NCI-H2227 treated with DMSO at 0.1 percent for 48 hours (cell line): ENCODE measurements at places on chromosomes 7 and 10.

GRCh38 chr10:33263453-33263852 is 71.0 kb downstream of the NRP1 start:
- no peak for DNase-seq

DNA sequence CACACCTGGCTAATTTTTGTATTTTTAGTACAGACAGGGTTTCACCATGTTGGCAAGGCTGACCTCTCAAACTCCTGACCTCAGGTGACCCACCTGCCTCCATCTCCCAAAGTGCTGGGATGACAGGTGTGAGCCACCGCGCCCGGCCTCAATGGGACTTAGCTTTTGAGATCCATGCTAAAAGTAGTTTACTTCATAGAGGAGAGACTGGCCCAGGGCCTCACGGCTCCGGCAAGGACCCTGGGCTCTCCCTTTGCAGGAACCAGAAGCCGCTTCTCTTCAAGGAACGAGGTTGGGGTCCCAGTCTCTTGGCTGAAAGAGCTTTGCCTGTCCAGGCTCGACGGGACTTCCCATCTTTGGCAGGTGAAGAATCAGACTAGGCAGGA is 30.1 kb upstream of the DNAAF5 start:
- no peak for DNase-seq

- DNase-seq: no peak
These were observed 28.3 kb upstream of the CCDC6 start for GRCh38 chr10:59934701-59935100.

DNA sequence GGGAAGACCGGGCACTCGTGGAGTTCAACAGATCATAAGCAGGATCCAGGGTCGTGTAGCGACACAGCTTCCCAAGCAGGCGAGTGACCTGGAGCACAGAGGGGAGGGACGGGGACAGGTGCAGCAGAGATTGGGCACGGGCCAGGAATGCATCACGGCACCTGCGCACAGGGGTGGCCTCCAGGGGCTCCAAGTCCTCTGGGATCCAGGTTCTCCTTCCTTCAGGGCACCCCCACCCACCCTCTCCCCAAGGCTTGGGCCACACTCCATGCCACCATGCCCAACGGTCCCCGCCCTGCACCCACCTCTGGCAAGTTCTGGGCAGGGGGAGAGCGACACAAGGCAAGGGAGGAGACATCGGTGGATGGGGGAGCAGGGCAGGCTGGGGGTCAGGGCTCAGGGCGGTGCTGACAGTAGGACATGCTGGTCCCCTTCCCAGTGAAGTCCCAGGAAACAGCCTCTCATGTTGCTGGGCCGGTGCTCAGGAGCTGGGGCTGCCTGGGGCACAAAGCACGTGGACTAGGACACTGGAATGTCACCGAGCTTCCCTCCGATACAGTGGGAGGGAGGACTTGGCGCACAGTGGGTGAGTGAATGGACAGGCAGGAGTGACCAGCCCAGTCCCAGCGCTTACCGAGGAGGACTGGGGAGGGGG is 597.3 kb downstream of the PTPRN2 start:
- DNase-seq: no peak

- DNase-seq: no peak
These were observed 176.5 kb upstream of the FRMD4A start for GRCh38 chr10:14507176-14507575.

- DNase-seq: no peak
These were observed 94.7 kb upstream of the FERD3L start for GRCh38 chr7:19239951-19240350.

- DNase-seq: no peak
These were observed 99.1 kb upstream of the LANCL2 start for GRCh38 chr7:55265836-55266642.

DNA sequence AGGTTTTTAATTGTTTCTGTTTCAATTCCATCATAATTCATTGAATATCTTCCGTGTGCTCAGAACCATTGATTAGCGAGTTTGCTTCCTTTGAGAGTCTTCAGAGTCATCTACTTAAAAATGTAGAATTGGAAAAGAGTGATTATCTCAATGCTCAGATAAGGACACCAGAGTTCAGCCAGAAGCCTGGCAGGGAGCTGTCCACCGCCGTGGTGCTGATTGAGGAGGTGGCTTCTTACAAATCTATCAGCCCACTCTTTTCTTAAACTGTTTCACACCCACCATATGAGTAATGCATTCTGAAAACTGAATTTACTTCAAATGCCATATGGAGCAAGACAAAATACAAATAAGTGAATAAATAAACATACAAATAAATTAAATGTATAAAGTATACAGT is 79.3 kb downstream of the INSYN2A start:
- DNase-seq: no peak

GRCh38 chr7:2612445-2613097 is 19.2 kb upstream of the TTYH3 start:
- DNase-seq: no peak

GRCh38 chr7:115132096-115132495 is 210.2 kb downstream of the MDFIC start:
- no peak for DNase-seq

- no peak for DNase-seq
These were observed 58.9 kb downstream of the FRMPD2 start for GRCh38 chr10:48215486-48216203.

DNA sequence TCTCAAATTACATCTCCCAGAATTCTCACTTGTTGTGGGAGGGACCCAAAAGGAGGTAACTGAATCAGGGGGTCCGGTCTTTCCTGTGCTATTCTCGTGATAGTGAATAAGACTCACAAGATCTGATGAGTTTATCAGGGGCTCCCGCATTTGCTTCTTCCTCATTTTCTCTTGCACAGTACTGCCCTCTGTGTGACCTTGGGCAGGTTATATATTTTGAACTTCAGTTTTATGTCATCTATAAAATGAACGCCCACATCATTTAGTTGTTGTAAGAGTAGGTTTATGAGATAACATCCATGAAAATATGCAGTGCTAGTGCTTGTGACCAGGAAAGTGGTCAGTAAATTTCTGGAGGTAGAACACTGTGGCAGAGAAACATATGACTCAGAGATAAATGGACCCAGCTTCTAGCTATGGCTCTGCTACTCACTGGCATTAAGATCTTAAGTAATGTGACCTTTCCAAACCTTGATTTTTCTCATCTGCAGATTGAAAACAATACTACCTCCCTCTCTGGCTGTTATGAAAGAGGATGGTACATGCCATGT is 44.3 kb downstream of the SCRN1 start:
- DNase-seq: no peak

DNA sequence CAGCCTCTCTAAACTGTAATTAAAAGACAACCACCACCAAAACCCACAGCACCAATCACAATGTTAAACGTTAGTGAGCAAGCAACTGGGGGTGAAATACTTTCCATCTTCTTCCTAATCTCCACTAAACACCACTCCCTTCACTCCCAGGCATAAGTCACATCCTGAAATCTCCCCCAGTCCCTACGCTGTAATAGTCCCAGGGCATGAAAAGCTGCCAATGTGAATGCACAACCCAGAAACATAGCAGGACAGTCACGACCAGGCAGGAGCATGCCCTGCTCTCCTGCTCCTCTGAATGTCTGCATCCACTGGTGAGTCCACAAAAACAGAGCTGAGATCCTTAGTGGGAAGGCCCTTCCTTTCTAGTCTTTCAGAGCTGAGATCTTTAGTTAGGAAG is 288.9 kb downstream of the PARD3 start:
- no peak for DNase-seq

DNA sequence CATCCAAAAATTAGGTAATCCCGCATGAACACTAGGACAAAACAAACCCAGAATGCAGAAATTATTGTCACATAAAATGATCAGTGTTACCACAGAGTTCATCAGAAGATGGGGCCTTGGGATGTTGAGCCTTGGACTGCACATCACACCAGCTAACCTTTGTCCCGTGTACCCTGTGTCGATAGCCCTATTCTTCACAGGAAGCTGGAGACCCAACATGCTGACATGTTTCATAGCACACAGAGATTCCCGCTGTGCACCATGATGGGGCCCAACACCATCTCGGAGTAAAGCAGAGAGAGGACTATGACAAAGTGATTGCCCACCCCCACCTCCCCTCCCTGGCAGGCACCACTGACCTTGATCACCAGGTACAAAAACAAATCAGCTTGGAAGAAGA is 4.5 kb downstream of the PTPRN2 start:
- DNase-seq: no peak

GRCh38 chr7:72217151-72217550 is 195.0 kb downstream of the CALN1 start:
- no peak for DNase-seq

- DNase-seq: no peak
These were observed 156.5 kb downstream of the PRKCQ start for GRCh38 chr10:6423413-6424170.

GRCh38 chr7:49244543-49244942 is 320.2 kb downstream of the CDC14C start:
- DNase-seq: no peak

DNA sequence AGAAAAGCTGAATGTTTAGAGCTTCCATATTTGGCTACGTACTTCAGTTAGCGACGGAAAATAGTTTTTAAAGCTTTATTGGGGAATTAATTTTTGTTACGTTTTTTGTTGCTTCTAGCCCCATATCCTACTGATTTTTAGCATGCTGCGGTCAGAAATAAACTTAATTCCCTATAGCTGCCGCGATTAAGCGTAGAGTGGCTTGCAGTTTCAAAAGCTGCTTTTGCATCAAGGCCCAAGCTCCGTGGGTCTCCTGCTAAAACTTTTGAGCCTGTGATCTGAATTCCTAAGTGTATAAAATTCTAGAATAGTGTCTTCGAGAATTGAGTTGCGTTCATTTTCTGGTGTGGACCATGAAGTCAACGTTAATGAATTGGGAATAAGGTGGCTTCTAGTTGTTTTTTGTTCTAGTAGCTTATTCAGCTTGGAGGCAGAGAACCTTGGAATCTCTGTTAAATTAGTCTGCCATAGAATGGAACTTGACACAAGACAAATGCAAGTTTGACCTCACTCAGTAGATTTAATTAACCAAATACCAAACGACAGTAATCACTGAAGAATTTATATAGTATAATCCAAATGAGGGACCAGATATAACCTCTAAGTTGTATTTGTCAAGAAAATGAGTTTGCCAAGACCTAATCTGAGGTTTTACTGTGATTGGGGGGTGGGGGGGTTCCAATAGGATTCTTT is 977 bp downstream of the CALU start:
- DNase-seq: no peak

DNA sequence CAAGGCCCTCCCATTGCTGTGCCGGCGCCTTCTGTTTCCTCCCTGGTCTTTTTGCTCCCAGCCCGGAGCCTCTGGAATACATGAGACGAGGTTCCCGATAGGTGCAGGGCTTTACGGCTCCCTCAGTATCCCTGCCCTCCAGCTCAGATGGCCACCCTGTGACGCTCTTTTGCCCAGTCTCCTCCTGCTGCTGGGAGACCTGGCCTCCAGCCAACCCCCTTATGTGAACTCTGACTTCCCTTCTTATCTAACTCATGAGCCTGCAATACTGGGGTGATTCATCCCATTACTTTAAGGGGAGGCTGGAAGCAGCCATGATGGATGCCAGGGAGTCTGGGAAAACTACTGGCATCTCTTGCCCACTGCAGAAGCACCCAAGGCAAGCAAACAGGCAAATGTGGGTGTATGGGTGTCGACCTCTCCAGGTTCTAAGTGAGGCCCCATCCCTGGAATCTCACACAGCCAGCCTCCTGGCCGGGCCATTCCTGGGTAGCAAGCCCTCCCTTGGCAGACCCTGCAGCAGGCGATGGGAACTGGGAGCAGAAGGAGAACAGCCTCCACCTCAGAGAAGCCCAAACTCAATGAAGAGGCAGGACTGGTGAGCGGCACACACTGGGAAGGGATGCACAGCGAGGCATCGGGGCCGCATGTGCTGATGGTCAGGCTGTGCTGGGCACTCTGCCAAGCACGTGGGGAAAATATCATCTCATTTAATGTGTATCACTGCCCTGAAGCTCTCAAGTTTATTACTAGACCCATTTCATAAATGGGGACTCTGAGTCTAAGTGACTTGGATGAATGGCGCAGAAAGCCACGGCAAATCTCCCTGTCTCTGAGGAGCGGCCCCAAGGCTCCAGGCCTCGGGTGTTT is 97.5 kb downstream of the FAM53B start:
- no peak for DNase-seq

GRCh38 chr10:76119036-76119435 is 687.6 kb downstream of the LRMDA start:
- no peak for DNase-seq

GRCh38 chr10:4176500-4177281 is 391.7 kb upstream of the KLF6 start:
- DNase-seq: no peak

- no peak for DNase-seq
These were observed 16.2 kb downstream of the CAMK2G start for GRCh38 chr10:73858013-73858708.

- no peak for DNase-seq
These were observed 79.3 kb downstream of the MKI67 start for GRCh38 chr10:128046953-128047290.

GRCh38 chr10:129517680-129518057 is 50.6 kb downstream of the MGMT start:
- no peak for DNase-seq

GRCh38 chr7:104048055-104048454 is 58.6 kb upstream of the RELN start:
- peak; percentile 87 for DNase-seq

- no peak for DNase-seq
These were observed 18.3 kb downstream of the DNAJB12 start for GRCh38 chr10:72336259-72337038.

DNA sequence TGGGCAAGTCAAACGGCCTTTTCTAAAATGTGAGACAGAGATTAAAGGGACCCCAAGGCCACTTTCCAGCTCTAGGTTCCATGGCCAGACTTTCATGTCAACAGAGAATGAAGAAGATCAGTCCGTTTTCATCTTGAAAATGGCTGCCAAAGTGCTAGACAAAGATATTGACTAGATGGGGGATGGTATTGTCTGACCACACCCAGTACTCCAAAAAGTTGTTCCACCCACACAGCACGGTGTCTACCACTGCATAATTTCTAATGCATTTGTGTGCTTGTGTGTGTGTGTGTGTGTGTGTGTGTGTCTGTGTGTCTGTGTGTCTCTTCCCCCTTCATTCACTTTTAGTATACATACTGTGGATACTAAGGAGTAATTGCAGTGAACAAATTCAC is 1.3 kb downstream of the COL1A2 start:
- DNase-seq: peak; percentile 93

- DNase-seq: no peak
These were observed 423.8 kb downstream of the GFRA1 start for GRCh38 chr10:115849197-115849596.

- no peak for DNase-seq
These were observed 6.0 kb downstream of the LDB1 start for GRCh38 chr10:102113956-102114857.

DNA sequence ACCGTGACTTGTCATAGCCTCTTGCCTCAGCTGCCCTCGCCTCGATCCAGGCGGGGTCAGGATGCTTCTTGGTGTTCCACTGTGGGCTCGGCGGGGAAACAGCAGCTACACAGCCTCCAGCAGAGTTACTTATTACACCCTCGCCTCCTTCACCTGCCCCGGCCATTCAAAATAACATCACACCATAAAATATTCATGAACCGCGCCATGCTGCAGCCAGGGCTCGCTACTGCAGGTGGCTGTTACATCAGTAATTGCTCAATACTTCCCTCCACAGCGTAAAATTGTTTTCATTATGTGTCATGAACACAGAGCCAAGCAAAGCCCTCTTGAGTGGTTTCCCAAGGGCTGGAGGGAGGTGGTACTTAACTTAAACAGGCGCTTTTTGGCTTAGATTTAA is 241.5 kb upstream of the SP8 start:
- DNase-seq: peak; percentile 84

GRCh38 chr7:10677668-10678232 is 295.9 kb upstream of the PHF14 start:
- no peak for DNase-seq

GRCh38 chr7:96306385-96307125 is 15.3 kb downstream of the SLC25A13 start:
- no peak for DNase-seq
